ENCODE measurements at places on chromosomes 5 and 9. TPM values are rescaled to one million over a fixed set of nuclear protein-coding genes. Genes with fewer than 3 reads are reported as not detected.

DNA sequence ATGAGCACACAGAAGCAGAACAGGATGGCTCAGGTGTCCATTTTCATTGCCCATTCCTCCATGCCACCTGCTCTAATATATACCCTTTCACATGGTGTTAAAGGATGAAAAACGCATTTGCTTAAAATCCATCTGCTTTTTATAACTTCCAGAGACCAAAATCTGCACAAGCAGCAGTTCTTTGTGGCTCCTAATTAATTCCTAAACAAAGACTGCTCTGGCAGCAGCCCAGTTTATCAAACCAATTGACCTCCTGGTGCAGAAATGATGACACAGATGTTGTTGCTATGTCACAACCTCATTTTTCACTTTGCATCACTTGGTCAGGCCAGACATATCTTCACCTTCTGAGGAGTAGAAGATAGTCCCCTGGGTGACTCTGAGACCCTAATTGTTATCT, 141.2 kb downstream of the ASTN2 start:
- DNase-seq = no peak

Gene PSD2
- total RNA-seq = 0.09 TPM

DNA sequence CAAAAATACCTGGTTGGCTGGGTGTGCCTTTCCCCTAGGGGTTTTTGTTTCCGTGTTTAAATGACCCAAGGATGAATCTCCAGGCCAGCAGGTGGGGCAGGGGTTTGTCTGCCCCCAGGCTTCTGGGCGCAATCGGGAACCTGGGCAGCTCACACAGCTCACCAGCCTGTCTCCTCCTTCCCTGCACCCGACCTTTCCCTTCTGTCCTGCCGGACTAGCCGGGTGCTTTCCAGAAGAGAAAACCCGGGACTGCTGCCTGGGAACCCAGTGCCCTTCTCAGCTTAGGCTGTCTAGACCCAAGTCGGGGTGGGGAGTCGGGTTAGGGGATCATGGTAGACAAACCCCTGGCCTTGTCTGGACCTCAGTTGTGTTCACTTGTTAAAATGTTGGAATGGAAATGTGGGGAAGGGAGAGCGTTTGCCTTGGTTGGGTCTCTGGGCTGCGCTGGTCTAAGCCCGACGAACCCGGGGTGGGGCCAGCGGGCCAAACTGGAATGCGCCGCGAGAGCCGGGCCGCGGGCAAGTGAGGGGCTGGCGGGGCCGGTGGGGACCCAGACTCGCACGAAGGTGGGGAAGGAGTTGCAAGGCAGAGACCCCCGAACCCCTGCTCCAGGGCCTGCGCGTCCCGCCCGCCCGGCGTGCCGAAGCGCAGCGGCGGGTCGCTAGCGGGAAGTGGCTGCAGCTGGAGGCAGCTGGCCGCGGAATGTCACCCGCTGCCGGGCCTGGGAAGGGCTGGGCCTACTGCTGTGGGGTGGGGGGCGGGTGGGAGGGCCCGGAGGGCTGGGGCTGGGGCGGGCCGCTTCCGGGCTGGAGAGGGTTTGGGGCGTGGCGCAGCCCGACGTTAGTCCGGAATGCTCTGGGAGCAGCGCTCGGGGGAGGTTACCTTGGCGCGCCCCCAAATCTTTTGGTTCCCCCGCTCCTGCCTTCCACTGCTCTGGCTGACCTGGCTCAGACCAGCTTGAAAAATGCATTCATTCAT, 84.6 kb downstream of the DAB2IP start:
- peak; percentile 84 for DNase-seq

DNA sequence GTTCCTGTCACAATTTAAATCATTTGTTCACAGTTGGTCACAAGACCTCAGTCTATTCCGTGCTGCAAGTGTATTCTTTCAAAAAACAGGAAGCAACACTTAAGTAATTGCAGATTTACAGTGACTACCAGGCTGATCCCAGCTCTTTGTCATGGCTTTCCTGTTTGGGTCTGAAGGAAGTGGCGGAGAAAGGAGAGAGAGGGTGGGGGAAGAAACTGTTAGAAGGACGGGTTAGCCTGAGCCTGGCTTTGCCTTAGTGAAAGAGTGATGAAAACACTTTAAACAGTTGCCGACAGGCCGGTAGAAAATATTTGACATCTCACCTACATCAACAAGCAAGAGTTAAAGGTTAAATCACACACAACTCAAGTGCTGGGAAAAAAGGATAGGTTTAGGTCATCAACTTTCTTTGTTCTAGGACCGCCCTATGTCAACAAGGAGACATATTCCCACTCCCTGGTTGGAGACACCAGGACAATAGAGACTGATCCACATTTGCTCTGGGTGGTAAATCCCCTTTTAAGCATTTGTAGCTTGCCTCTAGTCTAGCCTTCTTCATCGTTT, 102.2 kb upstream of the DAB2 start:
- DNase-seq = no peak

DNA sequence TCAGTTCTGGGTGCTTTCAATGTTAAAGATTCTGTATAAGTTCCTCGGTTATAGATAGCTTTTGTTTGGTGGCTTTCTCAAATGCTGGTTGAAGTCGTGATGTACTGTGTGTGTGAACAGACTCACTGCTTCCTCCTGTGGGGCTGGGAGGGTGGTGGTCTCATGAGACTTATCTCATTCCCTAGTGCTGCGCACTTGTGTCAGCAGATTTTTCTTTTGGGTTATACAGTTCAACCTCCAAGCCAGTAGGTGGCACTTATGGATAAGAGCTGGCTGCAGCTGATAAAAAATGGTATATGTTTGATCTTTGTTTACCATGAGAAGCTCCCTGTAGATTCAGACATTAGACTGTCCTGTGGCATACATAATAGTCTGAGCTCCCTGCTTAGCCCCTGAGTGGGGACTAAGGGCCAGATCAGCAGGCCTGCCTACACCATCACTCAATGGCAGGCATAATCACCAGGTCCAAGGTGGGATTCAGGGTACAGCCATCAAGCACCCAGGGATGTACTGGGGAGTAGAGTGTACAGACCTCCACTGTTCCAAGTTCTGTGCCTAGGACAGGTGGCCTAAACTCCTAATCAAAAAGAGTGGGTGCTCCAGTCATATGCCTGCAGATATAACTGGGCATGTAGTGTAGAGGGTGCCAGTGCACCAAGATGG, 174.2 kb downstream of the OXCT1 start:
- no peak for DNase-seq

DNA sequence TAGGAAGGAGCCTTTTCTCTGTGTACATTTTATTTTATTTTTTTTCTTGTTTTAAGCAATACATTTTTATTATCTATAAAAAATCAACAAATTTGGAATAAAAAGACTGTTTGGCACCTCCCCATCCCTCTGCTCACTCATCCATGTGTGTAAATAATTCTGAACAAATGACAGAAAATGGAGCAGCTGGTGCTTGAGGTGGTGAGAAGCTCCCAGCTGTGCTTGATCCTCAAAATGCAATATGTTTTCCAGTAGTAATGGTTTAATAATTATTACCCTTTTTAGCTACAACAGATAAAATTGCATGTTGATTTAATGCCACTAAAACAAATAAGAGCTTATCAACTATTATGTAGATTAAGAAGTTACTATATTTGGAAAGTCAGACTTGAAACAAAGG, 132.5 kb downstream of the CDH18 start:
- DNase-seq = peak; percentile 39

- DNase-seq = peak; percentile 71
Observed at GRCh38 chr5:126676195-126676624, 75.5 kb downstream of the PHAX start.

DNA sequence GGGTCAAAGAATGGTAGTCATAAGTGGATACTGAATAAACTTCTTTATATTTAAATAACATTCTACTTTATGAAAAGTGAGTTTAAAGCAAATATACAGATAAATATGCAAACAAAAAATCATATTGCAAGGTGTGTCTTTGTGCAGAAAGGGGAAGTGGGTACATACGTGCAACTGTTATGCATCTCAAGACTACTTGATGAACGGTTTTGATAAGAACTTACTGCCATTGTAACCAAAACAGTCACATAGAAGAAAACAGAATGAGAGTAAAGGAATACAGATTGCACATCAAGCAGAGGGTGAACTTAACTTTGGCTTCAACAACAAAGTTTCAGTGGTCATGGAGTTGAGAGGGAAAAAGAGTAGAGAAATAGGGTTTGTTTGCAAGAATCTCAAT, 9.9 kb downstream of the CAMK4 start:
- DNase-seq = no peak

GRCh38 chr9:4137234-4137633, 162.6 kb downstream of the GLIS3 start:
- no peak for DNase-seq

Gene SLC6A19
- 0.24 TPM for total RNA-seq

Gene CNTFR
- 2.6 TPM for total RNA-seq

DNA sequence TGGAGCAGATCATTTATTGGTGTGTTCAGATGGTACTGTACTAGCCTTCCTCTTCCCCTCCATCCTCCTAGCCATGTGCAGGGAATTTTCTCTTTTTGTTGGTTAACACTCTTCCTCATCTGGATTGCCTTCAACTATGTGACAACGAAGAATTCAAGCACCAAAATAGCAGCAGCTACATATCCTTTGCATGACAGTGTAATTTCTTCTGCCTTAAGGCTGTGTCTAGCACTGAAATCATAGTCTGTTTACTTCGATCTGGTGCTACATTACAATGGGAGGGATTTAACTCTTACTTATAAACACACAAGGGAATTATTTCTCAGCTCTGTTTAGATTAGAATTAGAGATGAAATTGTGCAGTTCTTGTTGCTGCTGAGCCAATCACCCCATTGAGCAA, 260.4 kb downstream of the ARL15 start:
- DNase-seq = no peak

GRCh38 chr5:125486634-125487033, 740.2 kb upstream of the ZNF608 start:
- DNase-seq = no peak

Gene ENTREP1
- 7.9 TPM for total RNA-seq

DNA sequence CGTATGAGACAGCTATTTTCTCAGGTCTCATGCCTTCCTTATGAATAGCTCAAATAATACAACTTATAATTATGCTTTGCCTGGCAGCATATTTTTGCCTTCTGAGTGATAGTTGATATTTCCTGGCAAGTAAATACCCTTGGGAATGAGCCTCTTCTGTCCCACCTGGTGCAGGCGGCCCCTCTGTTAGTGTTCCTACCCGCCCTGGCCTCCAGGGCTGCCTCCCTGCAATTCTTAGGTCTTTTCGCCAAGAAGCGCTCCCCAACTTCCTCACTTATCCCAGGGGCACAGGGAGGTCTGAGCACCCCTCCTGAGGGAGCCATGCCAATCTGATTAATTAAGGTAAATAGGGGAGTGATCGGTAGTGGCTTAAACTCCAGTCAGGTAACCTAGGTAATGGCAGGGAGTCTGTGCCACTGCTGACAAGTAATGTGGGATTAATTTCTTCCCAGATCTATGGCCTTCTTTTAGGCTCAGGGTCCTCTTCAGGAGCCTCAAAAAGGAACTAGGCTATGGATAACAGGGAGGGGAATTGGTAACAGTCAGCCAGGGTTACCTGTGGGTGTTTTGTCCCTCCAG, 81.5 kb downstream of the GALNT10 start:
- no peak for DNase-seq

Gene PRR16
- total RNA-seq = 0.20 TPM

DNA sequence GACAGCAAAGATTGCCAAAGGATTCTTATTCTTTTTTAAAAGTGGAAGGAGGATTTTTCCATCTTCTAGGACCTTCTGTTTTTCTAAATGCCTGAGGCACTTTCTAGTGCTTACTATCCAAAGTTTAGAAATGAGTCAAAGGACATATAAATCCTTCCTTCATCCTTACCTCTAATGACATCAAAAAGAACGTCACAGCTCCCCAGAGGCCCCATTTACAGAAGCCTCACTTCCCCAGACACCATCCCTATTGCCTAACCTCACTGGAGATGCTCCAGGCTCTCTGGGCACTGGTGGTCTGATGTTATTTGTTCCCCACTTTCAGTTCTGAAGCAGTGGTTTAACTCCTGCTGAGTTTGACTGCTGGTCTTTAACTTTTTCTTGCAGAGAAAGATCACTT, 504.3 kb downstream of the AGTPBP1 start:
- DNase-seq = no peak

Gene C9orf72
- total RNA-seq = 8.9 TPM

DNA sequence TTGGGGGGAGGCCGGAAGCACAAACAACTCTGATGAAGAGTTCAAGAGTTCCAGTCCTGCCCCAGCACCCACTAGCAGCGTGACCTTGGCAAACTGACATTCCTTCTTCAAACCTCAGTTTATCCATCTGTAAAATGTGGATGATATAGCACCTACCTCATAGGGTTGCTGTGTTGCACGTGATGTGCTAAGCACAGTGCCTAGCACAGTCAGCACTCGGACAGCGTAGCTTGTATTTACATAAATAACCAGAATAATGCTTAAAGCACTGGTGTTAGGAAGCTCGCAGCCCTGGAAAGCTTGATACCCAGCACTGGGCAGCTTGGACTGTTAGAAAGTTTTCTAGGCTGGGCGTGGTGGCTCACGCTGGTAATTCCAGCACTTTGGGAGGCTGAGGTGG, 5.1 kb downstream of the PKN3 start:
- DNase-seq = no peak

Gene C9orf152
- 5.1 TPM for total RNA-seq

Gene PAX5
- 0.32 TPM for total RNA-seq

- no peak for DNase-seq
Observed at GRCh38 chr9:130755377-130756007, 61.9 kb downstream of the EXOSC2 start.

DNA sequence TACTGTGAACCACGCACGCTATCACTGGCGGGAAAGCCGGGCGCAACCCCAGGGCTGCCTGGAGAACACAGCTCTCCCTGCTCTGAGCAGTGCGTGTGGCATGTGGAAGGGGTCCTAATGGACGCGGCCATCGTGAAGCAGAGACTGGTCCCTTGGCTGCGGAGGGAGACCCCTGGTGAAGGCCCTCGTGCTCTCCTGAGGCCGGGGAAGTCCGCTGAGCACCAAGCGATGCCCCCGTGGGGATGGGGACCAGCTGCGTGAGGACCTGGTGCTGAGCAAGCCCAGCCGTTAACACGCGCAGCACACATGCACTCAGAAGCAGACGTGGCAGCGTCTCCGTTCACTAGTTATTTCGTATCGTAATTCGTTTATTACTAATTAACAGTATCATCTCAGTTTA, 24.4 kb downstream of the SLC12A7 start:
- no peak for DNase-seq

Gene OR1L8
- total RNA-seq = 0.09 TPM

GRCh38 chr5:3124410-3124809, 372.9 kb upstream of the IRX2 start:
- no peak for DNase-seq

- no peak for DNase-seq
Observed at GRCh38 chr5:150391986-150392385, 20.7 kb downstream of the CD74 start.

Gene ELOVL7
- total RNA-seq = 7.0 TPM

GRCh38 chr5:40270274-40270845, 409.4 kb upstream of the PTGER4 start:
- no peak for DNase-seq

All from pancreas (tissue), 10 donors.